ENCODE measurements at places on chromosomes 12 and 14.

- DNase-seq = no peak
Observed at GRCh38 chr14:59882957-59883356, 12.4 kb upstream of the RTN1 start.

- no peak for DNase-seq
Observed at GRCh38 chr12:1630133-1630826, 1.2 kb downstream of the WNT5B start.

DNA sequence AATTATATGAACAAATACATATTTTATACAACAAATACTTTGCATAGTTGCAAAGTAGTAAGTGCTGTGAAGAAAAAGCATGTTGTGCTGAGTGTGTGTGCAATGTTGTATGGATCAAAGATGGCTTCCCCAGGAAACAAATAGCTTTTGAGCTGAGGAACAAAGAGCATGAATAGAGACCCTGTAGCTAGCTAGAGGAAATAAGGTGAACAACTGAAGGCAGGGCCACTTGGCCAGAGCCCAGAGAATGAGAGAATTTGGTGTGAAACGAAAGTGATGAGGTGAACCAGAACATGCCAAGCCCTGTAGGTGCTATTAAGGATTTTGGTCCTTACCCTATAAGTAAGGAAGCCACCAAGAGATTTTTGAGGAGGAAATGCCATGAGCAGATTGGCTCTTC lies 17.1 kb downstream of the DYRK2 start:
- DNase-seq = no peak

GRCh38 chr12:54974279-54974678 lies 10.3 kb downstream of the TESPA1 start:
- DNase-seq = no peak
